ENCODE measurements at places on chromosomes 4 and X.

DNA sequence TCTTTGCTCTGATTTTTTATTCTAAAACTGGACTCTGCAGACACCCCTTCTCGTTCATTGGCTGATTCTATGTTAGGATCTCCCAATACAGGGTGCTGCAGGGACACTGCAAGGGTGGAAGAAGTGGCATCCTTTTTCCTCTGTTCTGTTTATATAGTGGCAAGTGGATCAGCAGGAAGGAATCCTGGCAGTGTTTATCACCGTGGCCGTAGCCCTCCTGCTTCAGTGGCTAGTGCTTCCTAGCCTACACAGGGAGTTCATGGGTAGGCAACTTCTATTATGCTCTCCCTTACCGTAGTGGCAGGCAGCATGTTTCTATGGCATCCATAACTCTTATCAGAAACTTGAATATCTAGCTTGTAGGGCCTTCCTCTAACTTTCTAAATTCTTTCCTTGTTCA is 6.4 kb upstream of the AP1AR start:
- DNase-seq: no peak

DNA sequence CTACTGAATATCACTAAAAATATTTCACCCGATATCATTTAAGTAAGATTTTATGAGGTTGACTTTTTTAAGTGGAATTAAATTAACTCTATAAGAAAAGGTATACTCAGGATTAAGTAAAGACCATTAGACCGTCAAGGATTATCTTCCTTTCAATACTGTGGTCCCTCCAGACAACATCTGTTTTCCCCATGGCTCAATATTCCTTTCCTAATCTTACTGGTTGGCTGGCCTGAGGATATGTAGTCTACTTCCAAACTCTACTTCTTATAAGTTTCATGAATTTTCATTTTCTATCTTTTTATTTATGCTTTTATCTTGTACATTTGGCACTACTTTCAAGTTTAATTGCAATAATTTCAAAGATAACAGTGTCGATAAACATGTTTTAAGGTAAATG is 725.4 kb downstream of the PCDH7 start:
- DNase-seq: no peak

DNA sequence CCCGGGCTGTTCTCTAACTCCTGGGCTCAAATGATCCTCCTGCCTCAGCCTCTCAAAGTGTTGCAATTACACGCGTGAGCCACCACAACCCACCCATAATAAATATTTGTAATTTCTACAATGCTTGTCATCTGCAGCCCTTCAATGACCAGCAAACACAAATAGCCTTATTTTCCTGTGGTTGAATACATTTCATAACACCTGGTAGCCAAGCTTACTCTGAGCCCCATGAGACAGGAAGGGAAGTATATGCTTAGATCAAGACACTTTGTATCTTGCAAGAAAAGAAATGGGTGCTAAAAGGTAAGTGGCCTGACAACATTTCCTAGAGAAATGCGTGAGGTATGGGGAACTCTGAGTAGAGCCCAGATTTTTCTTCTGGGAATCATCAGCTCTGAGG is 56.9 kb upstream of the PDGFRA start:
- no peak for DNase-seq

DNA sequence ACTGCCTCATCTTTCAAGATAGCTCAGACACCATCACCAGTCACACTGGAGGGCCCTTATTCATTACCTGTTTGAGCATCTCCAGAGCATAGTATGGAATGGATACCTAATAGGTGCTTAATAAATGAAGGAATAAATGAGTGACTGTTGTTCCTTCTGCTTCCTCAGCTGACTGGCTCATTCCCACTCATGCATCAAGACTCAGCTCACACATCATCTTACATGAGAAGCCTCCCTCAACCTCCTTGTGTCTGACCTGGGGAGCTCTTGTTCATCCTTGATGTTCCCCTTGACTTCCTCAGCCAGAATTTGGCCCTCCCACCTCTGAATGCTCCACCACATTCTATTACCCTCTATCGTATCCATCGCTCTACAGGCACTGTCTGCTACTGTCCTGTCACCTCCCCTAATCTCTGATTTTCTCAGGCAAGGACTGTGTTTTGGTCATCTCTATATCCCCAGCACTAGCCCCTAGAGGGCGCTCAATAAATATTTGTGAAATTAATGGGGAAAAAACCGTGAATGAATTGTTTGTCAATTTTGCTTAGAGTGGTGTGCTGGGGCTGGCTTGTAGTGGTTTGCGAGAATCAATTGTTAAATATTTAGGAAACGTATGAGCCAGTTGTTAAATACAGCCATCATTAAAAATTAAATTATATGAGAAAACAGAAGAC is 88.3 kb downstream of the NHSL2 start:
- peak; percentile 57 for DNase-seq

- no peak for DNase-seq
Measured at GRCh38 chr4:158131027-158131426, 41.8 kb downstream of the GASK1B start.

DNA sequence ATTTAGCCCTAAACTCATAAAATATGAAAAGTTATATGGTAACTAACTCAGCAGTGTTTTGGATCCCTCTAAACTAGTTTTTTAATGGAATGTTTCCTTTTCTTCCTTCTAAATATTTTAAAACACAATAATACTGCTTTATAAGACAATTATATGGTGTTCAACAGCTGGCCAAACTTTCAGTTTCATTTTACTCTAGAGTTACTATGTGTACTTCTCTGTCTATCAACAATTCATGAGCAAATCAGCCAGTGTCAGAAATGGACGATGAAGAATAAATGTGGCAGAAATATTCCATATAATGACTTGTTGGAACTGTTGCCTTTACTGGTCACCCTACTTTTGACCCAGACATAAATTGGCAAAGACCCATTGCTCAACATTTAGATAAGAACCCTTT is 64.8 kb upstream of the CXXC4 start:
- DNase-seq: no peak

DNA sequence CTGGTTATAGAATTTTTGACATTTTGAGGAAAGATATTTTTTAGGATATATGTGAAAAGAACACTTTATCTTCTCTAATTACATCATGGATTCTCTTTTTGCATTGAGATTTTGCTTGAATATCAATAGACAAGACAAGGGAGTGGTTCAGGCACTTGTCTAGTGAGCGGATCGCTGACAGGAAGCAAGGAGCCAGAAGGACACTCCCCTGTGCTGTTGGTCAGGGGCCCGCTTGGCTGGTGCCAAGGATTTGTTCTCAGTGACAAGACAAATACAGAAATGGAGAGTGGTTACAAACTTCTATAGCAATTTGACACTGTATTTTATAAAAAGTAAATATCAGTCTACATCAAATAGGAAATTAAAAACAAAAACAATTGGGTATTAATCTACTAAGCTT is 60.0 kb downstream of the SLC9B1 start:
- no peak for DNase-seq

- no peak for DNase-seq
Measured at GRCh38 chr4:120816296-120816965, 106.1 kb downstream of the PRDM5 start.

DNA sequence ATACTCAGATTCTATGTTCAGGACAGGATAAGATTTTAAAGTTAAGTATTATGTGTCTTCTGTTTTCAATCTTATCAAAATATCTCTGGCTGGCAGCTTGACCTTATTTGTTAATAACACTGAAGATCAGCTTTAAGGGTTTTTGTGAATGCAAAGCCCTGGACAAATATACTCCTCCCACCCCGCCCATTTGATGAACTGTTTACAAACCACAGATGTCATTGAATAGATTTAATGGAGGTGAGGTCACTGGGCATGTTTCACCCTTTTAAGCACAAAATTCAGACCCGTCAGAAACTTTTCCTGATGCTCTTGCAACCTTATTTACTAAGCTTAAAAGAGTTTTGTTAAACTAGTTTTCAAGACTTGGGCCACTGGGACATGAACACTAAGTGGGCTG is 10.1 kb upstream of the CXCL8 start:
- DNase-seq: no peak

DNA sequence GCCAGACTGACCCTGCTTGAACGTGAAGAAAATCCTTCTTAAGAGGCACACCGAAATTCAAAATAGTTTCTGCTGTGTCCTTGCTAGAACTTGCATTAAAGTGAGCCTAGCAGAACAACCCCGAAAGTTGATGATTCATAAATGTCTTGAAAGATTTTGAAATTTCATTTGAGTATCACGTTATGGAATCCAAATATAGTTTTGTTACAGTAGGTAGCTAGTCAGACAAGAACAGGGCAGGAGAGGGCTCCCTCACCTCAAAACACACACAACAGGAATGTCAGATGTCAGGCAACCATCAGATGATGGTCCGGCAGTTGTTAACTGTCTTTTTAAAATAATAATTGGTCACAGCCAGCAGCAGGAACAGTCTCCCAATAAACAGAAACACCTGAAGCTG is 259.6 kb upstream of the GNPDA2 start:
- DNase-seq: no peak

DNA sequence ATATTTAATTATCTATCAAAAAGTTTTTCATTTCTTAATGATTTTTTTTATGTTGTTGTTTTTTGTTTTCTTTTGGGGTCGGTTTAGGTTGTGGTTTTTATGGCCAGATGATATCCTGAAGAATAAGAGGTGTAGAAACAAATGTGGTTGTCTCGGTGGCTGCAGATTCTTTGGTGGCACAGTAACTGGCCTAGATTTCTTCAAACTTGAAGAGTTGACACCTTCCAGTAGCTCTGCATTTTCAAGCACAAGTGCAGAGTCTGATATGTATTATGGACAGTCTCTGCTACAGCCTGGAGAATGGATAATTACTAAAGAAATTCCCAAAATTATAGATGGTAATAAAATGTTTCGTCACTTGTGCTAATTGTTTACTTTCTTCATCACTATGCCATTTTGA is 82.6 kb downstream of the BLTP1 start:
- DNase-seq: no peak

- DNase-seq: no peak
Measured at GRCh38 chr4:28177641-28178040, 1317.0 kb downstream of the STIM2 start.

GRCh38 chr4:8224975-8225625 is 26.0 kb downstream of the SH3TC1 start:
- DNase-seq: no peak

DNA sequence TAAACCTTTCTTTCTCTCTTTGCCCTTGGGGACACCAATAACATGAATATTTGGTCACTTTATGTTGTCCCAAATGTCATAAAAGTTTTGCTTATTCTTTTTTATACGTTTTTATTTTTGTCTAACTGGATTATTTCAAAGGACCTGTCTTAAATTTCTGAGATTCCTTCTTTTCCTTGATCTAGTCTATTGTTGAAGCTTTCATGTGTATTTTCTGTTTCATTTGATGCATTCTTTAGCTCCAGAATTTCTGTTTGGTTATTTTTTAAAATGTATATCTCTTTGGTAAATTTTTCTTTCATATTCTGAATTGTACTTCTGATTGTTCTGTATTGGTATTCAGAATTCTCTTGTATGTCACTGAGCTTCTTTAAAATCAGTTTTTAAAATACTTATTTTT is 88.3 kb downstream of the PTCHD1 start:
- no peak for DNase-seq

- DNase-seq: no peak
Measured at GRCh38 chr4:156977435-156978160, 6.0 kb upstream of the PDGFC start.

DNA sequence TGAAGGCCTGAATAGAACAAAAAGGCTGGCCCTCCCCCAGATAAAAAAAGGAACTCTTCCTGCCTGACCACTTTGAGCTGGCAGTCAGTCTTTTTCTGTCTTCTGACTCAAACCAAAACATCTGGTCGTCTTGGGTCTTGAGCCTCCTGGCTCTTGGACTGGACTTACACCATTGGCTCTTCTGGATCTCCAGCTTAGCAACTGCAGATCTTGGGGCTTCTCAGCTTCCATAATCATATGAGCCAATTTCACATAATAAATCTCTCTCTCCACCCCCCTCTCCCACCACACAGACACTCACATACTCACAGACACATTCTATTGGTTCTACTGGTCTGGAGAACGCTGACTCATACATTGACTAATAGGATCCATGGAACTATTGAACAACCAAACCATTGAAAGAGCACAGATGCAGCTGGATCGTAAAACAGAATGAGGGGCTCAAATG is 15.6 kb upstream of the CWH43 start:
- no peak for DNase-seq

DNA sequence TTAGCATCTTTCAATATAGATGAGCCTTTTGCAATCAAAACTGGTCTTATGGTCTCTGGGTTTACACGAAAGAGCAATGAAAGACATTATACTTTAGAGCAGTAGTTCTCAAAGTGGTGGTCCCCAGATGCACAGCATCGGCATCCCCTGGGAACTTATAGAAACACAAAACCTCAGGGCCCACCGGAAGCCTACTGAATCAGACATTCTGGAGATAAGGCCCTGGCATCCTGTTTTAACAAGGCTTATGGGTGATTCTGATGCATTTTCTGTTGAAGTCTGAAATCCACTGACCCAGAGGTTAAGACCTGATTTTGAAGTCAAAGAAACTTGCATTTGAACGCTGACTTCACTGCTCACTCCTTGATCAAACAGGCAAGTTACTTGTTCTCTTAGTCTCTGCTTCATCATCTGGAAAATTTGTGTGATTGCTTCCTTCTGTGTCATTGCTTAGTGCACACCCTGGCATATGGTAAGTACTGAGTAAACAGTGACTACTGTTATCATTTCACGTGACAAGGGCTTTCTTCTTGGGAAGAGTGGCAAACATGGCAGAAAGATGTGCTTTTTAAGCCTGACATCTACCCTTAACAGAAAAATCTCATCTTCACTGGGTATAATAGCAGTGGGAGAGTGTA is 14.5 kb downstream of the CHRNA9 start:
- no peak for DNase-seq

DNA sequence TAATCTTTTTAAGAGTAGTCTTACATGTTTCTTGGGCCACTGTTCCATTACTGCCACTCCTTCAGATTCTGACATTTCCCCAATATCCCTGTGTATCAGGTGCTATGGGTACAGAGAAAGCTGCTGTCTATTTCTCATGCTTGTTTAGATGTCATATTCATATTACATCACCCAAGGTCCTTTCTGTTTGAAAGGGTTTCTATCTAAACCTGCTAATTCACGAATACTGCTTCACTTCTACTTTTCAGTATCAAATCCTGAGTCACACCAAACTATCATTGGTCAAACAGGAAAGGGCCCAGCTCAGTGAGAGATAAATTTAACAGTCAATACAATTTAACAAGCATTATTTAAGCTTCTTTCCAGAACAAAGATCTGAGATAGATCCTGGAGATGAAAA is 241.4 kb downstream of the UGT8 start:
- DNase-seq: no peak

GRCh38 chrX:45240301-45240700 is 39.6 kb upstream of the DIPK2B start:
- no peak for DNase-seq

- no peak for DNase-seq
Measured at GRCh38 chr4:91961504-91961903, 342.3 kb upstream of the GRID2 start.

GRCh38 chrX:85326234-85327059 is 53.0 kb downstream of the POF1B start:
- no peak for DNase-seq

DNA sequence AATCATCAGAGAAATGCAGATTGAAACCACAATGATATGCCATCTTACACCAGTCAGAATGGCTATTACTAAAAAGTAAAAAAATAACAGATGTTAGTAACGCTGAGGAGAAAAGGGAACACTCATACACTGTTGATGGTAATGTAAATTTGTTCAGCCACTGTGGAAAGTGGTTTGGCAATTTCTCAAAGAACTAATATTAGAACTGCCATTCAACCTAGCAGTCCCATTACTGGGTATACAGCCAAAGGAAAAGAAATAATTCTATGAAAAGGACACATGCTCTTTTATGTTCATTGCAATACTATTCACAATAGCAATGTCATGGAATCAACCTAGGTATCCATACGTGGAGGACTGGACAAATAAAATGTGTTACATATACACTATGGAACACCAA is 566.3 kb downstream of the STPG2 start:
- DNase-seq: no peak

All from activated CD4-positive, alpha-beta T cell treated with anti-CD3 and anti-CD28 coated beads, Interleukin-2, Interleukin-6, amounts not matched to agents 100 ng/mL and 50 ng/mL, durations not matched to agents 16 hours and 8 hours (primary cell).